ENCODE measurements at places on chromosomes 7 and 10.

- peak; percentile 59 for DNase-seq
Measured at GRCh38 chr10:31977440-31978155, 49.0 kb upstream of the ARHGAP12 start.

DNA sequence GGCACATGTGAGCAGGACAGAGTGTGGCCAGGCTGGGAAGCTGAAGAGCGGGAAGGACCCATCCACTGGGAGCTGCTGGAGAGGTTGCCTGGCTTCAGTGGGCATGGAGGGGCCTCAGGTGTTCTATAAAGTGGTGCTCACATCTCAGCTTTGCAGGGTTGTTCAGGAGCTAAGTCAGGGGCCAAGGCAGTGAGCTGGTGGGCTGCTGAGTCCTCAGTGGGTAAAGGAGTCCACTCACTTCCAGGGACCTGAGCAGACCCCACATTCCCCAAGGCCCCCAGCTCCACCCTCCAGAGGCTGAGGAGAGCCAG lies 28.8 kb upstream of the C10orf53 start:
- DNase-seq = no peak

DNA sequence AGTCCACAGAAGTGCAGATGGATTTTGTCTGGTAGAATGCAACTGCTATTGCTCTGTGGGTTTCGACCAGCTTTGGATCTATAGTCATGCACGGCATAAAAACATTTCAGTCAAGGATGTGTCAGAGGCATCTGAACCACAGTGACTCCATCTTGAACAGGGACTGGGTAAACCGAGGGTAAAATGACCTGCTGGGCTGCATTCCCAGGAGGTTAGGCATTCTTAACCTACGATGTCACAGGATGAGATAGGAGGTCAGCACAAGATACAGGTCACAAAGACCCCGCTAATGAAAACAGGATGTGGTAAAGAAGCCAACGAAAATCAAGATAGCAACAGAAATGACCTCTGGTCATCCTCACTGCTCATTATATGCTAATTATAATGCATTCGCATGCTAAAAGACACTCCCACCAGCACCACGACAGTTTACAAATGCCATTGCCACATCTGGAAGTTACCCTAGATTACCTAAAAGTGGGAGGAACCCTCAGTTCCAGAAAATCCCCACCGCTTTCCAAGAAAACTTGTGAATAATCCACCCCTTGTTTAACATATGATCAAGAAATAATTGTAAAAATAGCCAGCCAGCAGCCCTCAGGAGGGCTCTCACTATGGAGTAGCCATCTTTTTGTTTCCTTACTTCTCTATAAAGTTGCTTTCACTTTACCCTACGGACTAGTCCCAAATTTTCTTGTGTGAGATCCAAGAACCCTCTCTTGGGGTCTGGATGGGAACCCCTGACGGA lies 50.7 kb upstream of the CPXM2 start:
- DNase-seq = no peak

DNA sequence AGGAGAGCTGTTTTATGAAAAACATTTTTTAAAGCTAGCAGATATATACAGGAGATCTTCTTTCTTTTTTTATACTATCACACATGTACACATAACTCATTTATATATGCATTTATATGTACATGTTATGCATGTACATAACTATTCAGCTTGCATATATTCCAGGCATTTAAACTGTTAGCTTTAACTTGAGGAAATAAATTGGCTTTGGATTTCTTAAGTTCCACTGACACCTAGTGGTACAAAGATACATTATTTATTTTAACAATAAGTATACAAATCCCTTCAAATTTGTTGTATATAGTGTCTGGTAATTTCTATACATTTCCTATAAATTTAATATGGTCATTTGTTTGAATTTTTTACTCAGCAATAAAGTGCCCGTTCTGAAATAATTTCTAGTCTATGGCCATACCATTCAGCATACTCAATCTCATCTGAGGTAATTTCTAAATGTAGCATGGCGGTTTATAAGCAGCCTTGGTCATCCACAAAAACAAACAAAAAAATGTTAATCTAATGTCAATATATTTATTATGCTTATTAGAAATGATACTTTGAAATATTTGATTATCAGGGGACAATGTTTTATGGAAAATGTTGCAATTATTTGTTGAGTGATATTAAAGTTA lies 11.6 kb downstream of the ZDHHC6 start:
- DNase-seq = no peak

- DNase-seq = no peak
Measured at GRCh38 chr10:5553400-5554170, 28.8 kb downstream of the CALML3 start.

GRCh38 chr7:120939345-120939744 lies 11.2 kb upstream of the ING3 start:
- no peak for DNase-seq

- DNase-seq = no peak
Measured at GRCh38 chr7:107690611-107691010, 30.0 kb downstream of the SLC26A4 start.

- no peak for DNase-seq
Measured at GRCh38 chr7:100159099-100159623, 638 bp upstream of the TRAPPC14 start.

GRCh38 chr10:22832066-22832602 lies 95.7 kb upstream of the ARMC3 start:
- DNase-seq = no peak

GRCh38 chr10:90420637-90421318 lies 437.1 kb downstream of the HTR7 start:
- DNase-seq = no peak

All from GDM1 (cell line).